ENCODE measurements at places on chromosomes 13 and 19.

DNA sequence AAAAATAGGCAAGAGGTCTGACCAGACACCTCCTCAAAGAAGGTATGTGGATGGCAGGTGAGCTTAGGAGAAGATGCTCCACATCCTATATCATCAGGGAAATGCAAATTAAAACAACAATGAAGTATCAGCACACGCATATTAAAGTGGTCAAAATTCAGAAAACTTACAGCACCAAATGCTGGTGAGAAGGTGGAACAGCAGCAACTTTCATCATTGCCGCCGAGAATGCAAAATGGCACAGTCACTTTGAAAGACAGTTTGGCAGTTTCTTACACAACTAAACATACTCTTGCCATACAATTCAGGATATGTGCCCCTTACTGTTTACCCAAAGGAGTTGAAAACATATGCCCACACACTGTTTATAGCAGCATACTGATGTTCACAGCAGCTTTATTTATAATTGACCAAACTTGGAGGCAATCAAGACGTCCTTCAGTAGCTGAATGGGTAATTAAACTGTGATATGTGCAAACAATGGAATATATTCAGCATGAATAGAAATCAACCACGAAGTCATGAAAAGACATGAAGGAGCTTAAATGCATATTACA is 22.5 kb downstream of the OR10H4 start:
- no peak for DNase-seq

DNA sequence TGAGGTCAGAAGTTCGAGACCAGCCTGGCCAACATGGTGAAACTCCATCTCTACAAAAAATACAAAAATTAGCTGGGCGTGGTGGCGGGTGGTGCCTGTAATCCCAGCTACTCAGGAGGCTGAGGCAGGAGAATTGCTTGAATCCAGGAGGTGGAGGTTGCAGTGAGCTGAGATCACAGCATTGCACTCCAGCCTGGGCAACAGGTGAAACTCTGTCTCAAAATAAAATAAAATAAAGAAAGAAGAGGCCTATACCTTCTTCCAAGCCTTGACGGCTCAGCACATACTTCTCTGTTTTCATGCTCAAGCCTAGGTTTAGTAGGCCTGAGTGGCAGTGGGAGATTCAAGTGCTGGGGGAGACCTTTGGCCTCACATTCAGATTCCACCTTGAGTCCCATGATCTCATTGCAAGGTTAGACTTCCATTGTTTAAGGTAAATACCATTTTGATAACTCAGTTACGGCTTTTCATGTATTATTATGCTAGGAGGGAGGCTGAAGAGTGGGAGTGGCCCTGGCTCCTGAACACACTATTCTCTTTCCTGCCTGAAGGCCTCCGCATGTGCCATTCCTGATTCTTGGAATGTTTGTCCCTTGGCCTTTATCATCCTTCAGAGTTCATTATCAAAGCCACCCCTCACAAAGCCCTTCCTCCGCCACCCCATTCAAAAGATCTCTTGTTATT is 1.6 kb upstream of the SPINT2 start:
- DNase-seq = no peak

GRCh38 chr13:101552786-101553185 is 100.3 kb downstream of the ITGBL1 start:
- no peak for DNase-seq

DNA sequence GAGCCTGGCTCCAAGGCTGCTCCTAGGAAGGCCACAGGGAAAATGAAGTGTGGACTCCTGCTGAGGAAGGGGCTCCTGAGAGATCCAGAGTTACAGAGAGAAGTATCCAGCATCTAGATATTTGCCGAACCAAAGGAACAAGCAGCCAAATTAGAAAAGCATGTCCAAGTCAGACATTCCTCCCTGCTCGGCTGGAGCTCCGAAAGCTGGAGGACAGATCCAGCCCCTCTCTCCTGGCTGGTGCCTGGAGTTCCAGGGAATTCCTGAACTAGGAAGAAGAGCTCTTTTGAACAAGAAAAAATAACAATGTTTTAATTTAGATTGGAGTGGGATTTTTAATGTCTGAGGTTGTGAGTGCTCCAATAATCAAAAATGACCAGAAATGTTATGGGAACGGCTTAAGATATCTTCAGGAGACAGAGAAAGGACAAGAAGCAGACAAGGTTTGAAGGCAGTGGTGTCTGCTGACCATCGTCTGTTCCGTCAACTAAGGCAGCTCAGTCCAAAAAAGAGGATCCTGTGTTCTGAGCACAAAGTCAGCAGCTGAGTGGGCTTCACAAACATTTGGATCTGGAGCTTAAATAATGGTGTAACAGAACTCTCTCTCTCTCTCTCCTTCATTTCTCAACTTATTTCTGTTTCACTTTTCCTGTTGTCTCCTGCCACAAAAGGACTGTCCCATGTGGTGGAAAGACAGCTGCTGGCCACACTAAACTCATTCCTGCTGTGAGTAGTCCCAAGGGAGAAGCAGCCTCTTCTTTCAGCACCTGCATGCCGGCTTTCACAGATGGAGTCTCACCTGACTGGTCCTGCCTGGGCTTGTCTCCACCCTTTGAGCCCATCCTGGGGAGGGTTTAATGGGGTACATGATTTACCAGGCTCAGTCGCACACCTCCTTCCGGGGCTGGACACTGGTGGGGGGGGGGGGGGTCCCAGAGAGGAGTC is 31.5 kb upstream of the IRS2 start:
- peak; percentile 33 for DNase-seq

- DNase-seq = no peak
Observed at GRCh38 chr19:30691819-30692166, 319.6 kb downstream of the ZNF536 start.

- no peak for DNase-seq
Observed at GRCh38 chr19:46499692-46500091, 4.0 kb upstream of the PNMA8B start.

DNA sequence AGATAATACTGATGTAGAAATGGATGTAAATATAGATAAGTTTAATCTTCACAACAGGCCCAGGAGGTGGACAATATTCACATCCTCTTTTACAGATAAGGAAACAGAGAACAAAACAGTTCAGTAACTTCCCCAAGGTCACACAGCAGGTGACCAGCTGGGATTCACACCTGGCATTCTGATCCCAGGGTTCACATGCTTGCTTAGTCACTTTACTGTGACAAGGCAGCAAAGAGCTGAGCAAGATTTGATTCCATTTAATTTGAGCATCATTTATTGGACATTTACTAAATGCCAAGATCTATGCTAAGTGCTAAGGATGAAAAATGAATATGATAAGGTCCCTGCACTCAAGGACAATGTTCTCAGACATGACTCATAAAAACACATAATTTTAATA is 94.1 kb upstream of the STARD13 start:
- DNase-seq = peak; percentile 52

DNA sequence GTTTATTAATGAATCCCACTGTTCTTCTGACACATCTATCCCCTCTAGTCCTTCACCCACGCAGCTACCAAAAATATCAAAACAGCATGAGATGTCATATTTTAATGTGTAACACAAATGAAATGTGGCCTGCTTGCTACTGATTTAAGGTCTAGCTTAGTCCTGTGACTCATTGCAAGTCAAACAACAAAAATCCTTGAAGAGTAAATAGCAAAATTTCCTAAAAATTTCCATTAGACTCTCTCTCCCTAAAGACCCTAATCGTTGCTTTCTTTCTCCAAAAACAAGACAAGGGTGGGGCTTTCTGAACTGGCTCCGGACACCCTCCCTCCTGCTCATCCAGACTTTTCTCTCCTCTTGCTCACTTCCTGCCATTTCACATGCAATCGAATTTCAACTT is 99.9 kb upstream of the IPO5 start:
- DNase-seq = no peak

DNA sequence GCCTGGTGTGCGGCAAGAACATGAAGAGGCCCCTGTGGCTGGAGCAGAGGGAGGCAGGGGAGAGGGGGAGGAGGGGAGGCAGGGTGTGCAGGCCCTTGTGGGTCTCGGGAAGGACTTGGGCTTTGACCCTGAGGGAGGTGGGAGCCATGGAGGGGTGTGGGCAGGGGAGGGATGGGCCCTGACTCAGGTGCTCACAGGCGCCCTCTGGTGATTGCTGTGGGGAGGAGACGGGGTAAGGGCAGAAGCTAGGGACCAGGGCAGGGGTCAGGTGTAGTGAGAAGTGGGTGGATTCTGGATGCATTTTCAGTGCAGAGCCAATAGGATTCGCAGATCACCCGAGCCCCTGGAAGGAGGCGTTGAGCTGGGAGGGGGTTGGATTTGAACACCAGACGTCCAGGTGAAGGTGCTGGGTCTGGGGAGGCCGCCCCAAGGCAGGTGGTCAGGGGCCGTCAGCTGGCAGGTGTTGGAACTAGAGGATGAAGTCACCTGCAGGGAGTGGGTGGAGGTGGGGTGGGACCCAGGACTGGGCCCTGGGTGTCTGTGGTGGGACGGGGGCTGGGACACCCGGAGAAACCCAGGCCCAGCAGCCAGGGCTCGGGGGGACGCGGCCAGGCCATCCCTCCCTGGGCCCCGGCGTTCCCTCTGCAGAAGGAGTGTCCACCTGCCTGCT is 185.4 kb downstream of the KDM4B start:
- DNase-seq = no peak

DNA sequence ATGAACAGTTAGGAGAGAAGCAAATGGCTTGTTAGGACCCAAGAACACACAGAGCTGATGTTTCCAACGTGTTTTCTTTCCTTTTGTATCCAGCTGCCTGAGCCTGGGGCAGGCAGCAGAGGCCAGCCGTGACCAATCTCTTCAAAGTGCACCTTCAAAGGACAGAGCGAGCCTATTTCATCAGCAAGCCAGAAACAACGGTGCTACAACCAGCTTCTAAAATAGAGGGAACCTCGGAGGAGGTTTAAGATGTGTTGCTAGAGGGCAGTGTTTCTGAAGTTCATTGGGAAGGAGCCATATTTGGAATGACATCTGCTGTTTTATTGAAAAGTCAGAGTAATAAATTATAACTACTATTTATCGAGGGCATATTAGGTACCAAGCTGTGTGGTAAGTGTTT is 56.2 kb upstream of the RFC3 start:
- peak; percentile 60 for DNase-seq

- DNase-seq = no peak
Observed at GRCh38 chr13:20136781-20137703, 23.8 kb downstream of the GJA3 start.

- DNase-seq = no peak
Observed at GRCh38 chr19:4378886-4379285, 21.5 kb downstream of the SH3GL1 start.

DNA sequence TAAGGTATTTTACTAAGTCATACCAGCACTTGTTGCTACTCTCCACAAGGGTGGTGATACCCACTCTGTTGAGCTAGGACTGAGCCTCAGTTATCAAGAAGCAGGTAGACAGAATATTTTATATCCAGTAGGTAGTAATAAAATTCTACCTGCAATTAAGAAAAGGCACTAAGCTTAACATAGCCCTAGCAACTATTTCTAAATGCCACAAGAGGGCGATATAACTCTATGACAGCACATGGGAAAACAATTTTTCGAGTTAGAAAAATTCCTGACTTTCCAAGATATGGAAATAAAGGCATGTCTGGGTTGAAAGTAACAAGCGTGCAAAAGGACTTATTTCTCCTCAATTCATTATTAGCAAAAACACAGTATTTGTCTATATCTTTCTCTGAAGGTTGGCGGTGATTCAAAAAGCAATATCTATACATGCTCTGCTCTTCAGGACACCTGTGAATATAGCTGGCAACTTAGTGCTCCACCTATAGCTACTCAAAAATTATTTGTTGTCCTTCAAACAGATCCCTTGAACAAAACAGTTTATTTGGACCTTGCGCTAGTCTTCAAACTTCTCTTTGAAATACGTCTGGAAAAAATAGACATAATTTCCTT is 14.7 kb downstream of the CCDC169 start:
- peak; percentile 52 for DNase-seq

DNA sequence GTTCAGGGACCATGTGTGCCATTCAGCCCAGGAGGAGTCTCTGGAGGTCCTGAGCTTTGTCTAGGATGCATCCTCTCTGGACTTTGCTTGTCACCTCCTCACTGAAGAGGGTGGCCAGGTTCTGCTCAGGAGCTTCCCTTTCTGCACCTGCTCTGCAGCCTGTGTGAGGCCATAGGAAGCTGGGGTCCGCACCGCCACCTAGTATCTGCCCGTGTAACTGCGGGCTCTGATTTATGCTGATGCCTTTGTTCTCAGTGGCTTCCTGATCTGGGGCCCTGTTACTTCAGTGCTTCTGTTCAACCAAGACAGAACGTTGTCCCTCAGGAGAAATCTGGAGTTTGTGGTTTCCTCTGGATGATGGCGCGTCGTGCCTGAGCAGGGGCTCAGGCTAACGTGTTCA is 15.5 kb downstream of the ZNF610 start:
- DNase-seq = peak; percentile 3

- DNase-seq = no peak
Observed at GRCh38 chr19:43633520-43633919, 6.1 kb downstream of the CADM4 start.

GRCh38 chr13:30341815-30342570 is 34.6 kb upstream of the KATNAL1 start:
- DNase-seq = no peak

GRCh38 chr13:28725046-28725610 is 6.4 kb upstream of the SLC46A3 start:
- no peak for DNase-seq

- no peak for DNase-seq
Observed at GRCh38 chr13:81639984-81640582, 1299.2 kb upstream of the SPRY2 start.

- DNase-seq = no peak
Observed at GRCh38 chr19:16608290-16608739, 19.7 kb downstream of the MED26 start.

Measured in NCI-H1417 (cell line).